Tibial nerve (tissue), 4 donors: ENCODE measurements at places on chromosomes 13 and 19. TPM values are rescaled to one million over a fixed set of nuclear protein-coding genes. Genes with fewer than 3 reads are reported as not detected.
A peak's percentile ranks its signal among the peaks of the same experiment; 100 is the strongest.

CADM4 gene
- 108 TPM for total RNA-seq

ZNF529 gene
- 12.0 TPM for total RNA-seq

ARRDC2 gene
- 175 TPM for total RNA-seq

KLF1 gene
- total RNA-seq = not detected

TSPAN16 gene
- total RNA-seq = not detected

LRRC4B gene
- 3.7 TPM for total RNA-seq

MBD3L3 gene
- not detected for total RNA-seq

ACER1 gene
- total RNA-seq = not detected

F2RL3 gene
- 1.5 TPM for total RNA-seq

S1PR2 gene
- total RNA-seq = 11.7 TPM

PLPPR3 gene
- not detected for total RNA-seq

LGALS13 gene
- total RNA-seq = not detected

TMEM38A gene
- 3.3 TPM for total RNA-seq

OR4F17 gene
- not detected for total RNA-seq

ZNF256 gene
- total RNA-seq = 3.6 TPM

CD22 gene
- 16.7 TPM for total RNA-seq

- H3K27me3 ChIP-seq = no peaks in the 10 kb centered on the region
- peaks cover 8% of the 10 kb centered on the region for H3K4me1 ChIP-seq
- no peaks in the 10 kb centered on the region for H3K36me3 ChIP-seq
- no peak overlapping the region for H3K27ac ChIP-seq
- no peak for DNase-seq
These were observed 12.1 kb downstream of the AKAP11 start for GRCh38 chr13:42284068-42284467.

- H3K27me3 ChIP-seq = no peaks in the 10 kb centered on the region
- H3K4me1 ChIP-seq = no peaks in the 10 kb centered on the region
- H3K4me3 ChIP-seq = peak overlapping the region; percentile 62
These were observed 475 bp downstream of the KLF12 start for GRCh38 chr13:74133657-74134201.

DNA sequence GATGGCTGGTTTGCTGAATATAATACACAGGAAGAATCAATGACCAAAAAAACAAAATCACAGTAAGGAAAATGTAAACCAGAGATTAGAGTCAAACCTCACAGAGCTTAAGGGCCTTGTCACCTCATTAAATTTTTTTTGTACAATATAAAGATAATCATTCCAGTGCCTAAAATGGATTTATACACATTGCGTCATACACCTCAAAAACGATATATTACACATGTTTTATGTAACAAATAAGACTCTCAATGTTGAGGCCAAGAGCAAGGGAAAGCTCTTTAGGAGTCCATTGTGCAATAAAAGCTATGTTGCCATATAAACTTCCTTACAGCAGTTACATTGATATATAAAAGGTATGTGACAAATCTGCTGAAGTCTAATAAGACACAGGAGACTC, 856.7 kb upstream of the SLITRK1 start:
- no peaks in the 10 kb centered on the region for H3K27me3 ChIP-seq
- no peaks in the 10 kb centered on the region for H3K4me1 ChIP-seq
- H3K27ac ChIP-seq = no peak overlapping the region
- no peak overlapping the region for H3K4me3 ChIP-seq
- DNase-seq = no peak

DNA sequence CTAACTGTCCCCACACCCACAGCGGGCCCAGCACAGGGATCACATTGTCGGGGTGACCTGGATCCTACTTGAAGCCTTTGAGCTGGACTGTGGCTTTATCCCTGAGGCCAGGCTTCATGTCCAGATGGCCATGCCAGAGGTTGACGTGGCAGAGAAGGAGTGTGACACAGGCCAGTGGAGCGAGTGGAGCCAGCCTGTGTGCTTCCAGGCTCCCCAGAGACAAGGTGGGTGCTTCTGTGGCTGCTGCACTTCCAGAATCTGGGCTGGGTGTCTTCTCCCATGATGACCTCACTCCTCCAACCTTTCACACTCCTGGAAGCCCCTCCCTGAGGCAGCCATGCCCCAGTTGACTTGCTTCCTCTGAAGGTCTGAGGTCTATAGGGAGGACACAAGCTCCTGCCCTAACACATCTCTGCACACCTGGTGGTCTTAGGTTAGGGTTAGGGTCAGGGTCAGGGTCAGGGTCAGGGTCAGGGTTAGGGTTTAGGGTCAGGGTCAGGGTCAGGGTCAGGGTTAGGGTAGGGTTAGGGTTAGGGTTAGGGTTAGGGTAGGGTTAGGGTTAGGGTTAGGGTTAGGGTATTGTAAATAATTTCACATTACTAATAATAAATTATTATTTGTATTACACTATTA, 13.1 kb upstream of the MZF1 start:
- no peak for DNase-seq
- no peaks in the 10 kb centered on the region for H3K4me1 ChIP-seq
- H3K36me3 ChIP-seq = peaks cover 36% of the 10 kb centered on the region
- H3K27ac ChIP-seq = no peak overlapping the region
- no peaks in the 10 kb centered on the region for H3K27me3 ChIP-seq

DNA sequence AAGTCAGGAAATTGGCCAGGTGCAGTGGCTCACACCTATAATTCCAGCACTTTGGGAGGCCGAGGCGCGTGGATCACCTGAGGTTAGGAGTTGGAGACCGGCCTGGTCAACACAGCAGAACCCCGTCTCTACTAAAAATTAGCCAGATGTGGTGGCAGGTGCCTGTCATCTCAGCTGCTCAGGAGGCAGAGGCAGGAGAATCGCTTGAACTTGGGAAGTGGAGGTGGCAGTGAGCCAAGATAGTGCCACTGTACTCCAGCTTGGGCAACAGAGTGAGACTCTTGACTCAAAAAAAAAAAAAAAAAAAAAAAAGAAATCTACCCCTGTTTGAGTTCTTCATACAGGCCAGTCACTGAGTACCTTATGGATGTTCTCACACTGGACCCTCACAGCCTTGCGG, 42.0 kb downstream of the SLC15A1 start:
- no peaks in the 10 kb centered on the region for H3K36me3 ChIP-seq
- no peaks in the 10 kb centered on the region for H3K27me3 ChIP-seq
- no peaks in the 10 kb centered on the region for H3K4me1 ChIP-seq
- H3K27ac ChIP-seq = no peak overlapping the region
- no peak for DNase-seq
- H3K4me3 ChIP-seq = no peak overlapping the region

- no peak for DNase-seq
- H3K4me1 ChIP-seq = peaks cover 2% of the 10 kb centered on the region
- no peaks in the 10 kb centered on the region for H3K27me3 ChIP-seq
- H3K36me3 ChIP-seq = peaks cover 10% of the 10 kb centered on the region
- H3K27ac ChIP-seq = no peak overlapping the region
- H3K4me3 ChIP-seq = no peak overlapping the region
These were observed 7.7 kb downstream of the DIS3 start for GRCh38 chr13:72774019-72774418.

GRCh38 chr19:36986601-36987000, 70.5 kb downstream of the ZNF568 start:
- no peak overlapping the region for H3K4me3 ChIP-seq
- no peaks in the 10 kb centered on the region for H3K4me1 ChIP-seq
- no peaks in the 10 kb centered on the region for H3K27me3 ChIP-seq

DNA sequence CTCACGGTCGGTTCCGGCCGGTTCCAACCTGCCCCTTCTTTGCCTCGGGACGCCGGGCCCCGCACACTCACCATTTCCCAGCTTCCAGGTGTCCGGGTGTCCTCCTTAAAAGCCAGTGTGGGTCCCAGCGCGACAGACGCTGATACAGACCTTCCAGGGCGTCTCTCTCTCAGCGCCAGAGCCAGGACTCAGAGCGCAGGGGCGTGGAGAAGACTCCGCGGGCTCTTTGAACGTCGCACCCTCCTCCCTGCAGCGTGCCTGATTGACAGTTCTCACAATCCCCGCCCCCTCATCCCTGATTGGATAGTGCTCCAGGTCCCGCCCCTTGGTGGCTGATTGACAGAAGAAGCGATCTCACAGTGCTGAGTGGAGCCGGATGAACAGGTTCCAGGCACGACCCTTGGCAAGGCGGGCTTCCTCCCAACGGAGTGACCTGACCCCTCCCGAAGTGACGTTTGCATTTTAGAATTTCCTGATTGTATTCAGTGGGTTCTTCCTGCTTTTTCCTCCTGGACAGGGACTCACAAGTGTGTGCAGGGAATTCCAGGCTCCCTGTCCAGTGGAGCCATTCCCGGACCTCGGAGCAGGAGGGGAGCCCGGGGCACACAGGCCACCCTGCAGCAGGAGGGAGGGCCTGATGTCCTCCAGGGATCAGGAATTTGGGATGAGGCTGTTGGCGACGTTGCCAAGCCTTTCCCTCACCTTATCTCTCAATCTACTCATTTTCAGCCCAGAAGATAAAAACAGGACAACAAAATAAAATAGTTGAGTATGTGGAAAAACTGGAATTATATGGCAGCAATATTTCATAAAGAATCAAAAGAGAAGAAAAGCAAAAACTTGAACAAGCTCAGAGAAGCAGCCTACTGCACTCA, at the start of gene ZNF823:
ZNF823 (minus strand) TSS at position 201 of the 875 bp plus-strand sequence; CDS start at position 74, 127 bp downstream.
- peak within 1 kb of the TSS; percentile 57 for H3K4me3 ChIP-seq
- H3K27me3 ChIP-seq = no peaks in the 10 kb centered on the region
- DNase-seq = peak; percentile 99
- H3K4me1 ChIP-seq = peaks cover 8% of the 10 kb centered on the region
- H3K36me3 ChIP-seq = no peaks in the 10 kb centered on the region
- H3K27ac ChIP-seq = peak within 1 kb of the TSS; percentile 83

- H3K27me3 ChIP-seq = no peaks in the 10 kb centered on the region
- H3K36me3 ChIP-seq = peaks cover 54% of the 10 kb centered on the region
- peak overlapping the region; percentile 16 for H3K27ac ChIP-seq
These were observed 2.8 kb downstream of the IGFLR1 start for GRCh38 chr19:35739275-35740107.

- H3K36me3 ChIP-seq = no peaks in the 10 kb centered on the region
- no peak overlapping the region for H3K4me3 ChIP-seq
- H3K27me3 ChIP-seq = no peaks in the 10 kb centered on the region
- no peak for DNase-seq
These were observed 7.9 kb upstream of the F10 start for GRCh38 chr13:113114511-113115362.

GRCh38 chr13:93180356-93180969, 46.1 kb upstream of the GPC6 start:
- H3K27ac ChIP-seq = no peak overlapping the region
- no peaks in the 10 kb centered on the region for H3K4me1 ChIP-seq
- DNase-seq = no peak
- no peak overlapping the region for H3K4me3 ChIP-seq
- H3K27me3 ChIP-seq = no peaks in the 10 kb centered on the region

GRCh38 chr13:23578411-23579071, 8.3 kb downstream of the TNFRSF19 start:
- H3K27me3 ChIP-seq = peaks cover 6% of the 10 kb centered on the region
- H3K36me3 ChIP-seq = no peaks in the 10 kb centered on the region
- peak; percentile 52 for DNase-seq
- H3K4me1 ChIP-seq = no peaks in the 10 kb centered on the region

- H3K4me1 ChIP-seq = no peaks in the 10 kb centered on the region
- no peaks in the 10 kb centered on the region for H3K36me3 ChIP-seq
- no peak overlapping the region for H3K4me3 ChIP-seq
- no peak for DNase-seq
- H3K27me3 ChIP-seq = no peaks in the 10 kb centered on the region
These were observed 309.6 kb upstream of the EDNRB start for GRCh38 chr13:78228211-78228610.

- H3K4me1 ChIP-seq = no peaks in the 10 kb centered on the region
- H3K27ac ChIP-seq = no peak overlapping the region
- H3K4me3 ChIP-seq = no peak overlapping the region
- DNase-seq = no peak
- peaks cover 45% of the 10 kb centered on the region for H3K36me3 ChIP-seq
- H3K27me3 ChIP-seq = no peaks in the 10 kb centered on the region
These were observed 62.1 kb downstream of the GGACT start for GRCh38 chr13:100526318-100527000.

- H3K4me1 ChIP-seq = no peaks in the 10 kb centered on the region
- DNase-seq = no peak
- H3K4me3 ChIP-seq = no peak overlapping the region
These were observed 389.2 kb downstream of the NDFIP2 start for GRCh38 chr13:79870123-79870522.

DNA sequence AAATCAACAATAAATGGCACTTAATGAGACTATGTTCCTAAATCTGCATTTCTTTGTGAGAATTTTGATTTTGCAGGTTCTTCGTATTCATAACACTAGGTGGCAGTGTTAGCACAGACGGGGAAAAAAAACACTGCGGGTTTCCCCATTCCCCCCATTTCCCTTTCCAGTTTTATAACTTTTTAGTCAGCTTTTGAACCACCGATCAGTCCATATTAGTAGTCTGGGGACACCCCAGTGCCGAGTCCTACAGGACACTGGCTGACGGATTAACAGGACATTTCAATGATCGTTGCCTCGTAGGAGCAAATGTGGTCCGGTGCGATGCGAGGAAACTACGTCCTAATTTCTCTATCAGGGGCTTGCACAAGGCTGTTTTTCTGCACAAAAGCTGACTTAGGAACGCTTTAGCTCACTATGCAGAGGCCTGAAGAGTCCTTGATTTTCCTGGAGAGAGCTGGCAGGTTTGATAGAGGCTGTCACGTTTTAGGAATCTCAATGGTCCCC, 234.3 kb downstream of the LMO7 start:
- H3K36me3 ChIP-seq = no peaks in the 10 kb centered on the region
- no peaks in the 10 kb centered on the region for H3K27me3 ChIP-seq
- DNase-seq = no peak
- no peaks in the 10 kb centered on the region for H3K4me1 ChIP-seq

GRCh38 chr19:4233282-4233853, 4.0 kb downstream of the EBI3 start:
- no peak overlapping the region for H3K4me3 ChIP-seq
- H3K27me3 ChIP-seq = peaks cover 67% of the 10 kb centered on the region

DNA sequence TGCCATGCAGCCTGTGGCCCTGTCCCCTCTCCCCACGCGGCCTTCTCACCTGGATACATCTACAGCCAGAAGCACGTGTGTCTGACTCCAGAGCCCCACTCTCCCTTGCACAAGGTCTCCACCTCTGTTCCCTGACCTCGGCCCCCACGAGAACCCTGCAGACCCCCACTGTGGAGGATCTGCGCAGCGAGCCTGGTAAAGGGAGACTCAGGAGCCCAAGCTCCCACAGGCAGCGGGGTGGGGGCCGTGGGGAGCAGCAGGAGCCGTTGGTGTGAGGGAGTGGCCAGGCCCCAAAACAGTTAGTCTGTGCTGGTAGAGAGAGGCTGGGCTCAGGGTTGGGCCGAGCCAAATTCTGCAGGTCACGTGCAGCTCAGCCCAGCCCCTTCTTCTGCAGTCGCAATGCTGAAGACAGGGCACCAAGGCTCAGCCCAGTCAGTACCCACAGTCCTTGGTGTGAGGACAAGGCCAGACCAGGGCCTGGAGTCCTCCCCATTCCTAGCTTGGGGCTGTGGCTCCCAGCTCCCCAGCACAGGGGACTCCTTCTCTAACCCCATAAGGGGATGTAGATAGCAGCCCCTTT, 28.7 kb upstream of the SLC7A10 start:
- H3K27me3 ChIP-seq = peaks cover 20% of the 10 kb centered on the region
- no peak for DNase-seq
- no peak overlapping the region for H3K4me3 ChIP-seq
- no peak overlapping the region for H3K27ac ChIP-seq
- no peaks in the 10 kb centered on the region for H3K36me3 ChIP-seq

GRCh38 chr13:97194479-97194878, 27.7 kb upstream of the MBNL2 start:
- H3K36me3 ChIP-seq = no peaks in the 10 kb centered on the region
- no peak for DNase-seq
- no peaks in the 10 kb centered on the region for H3K27me3 ChIP-seq
- H3K27ac ChIP-seq = no peak overlapping the region
- no peak overlapping the region for H3K4me3 ChIP-seq
